EL (cell line): ENCODE measurements at places on chromosomes 1 and 21.
A peak's percentile ranks its signal among the peaks of the same experiment; 100 is the strongest.

DNA sequence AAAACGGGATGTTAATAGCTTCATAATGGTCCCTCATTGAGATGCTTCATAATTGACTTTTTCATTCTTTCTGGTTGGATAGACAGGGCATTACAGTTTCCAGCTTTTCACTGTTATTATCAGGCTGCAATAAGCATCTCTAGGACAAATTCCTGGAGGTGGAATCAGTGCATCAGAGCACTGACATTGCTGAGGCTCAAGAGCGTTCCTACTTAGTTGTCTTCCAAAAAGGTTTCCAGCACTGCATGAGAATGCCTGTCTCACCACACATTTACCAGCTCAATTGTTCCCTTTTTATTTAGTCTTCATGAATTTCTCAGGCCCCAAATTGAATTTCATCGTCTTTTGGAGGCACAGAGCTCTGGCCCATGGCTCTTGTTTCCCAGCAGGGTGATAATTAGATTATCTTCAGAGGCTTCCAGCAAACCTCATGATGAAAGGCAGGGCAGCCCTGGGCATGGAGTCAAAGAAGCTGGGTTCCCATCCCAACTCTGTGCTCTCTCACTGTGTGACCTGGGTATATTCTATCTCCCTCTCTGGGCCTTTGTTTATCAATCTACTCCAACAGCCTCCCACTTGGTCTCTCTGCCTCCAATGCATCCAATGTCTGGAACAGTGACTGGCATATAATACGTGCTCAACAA lies 451.4 kb downstream of the PTPRU start:
- peak; percentile 30 for DNase-seq

DNA sequence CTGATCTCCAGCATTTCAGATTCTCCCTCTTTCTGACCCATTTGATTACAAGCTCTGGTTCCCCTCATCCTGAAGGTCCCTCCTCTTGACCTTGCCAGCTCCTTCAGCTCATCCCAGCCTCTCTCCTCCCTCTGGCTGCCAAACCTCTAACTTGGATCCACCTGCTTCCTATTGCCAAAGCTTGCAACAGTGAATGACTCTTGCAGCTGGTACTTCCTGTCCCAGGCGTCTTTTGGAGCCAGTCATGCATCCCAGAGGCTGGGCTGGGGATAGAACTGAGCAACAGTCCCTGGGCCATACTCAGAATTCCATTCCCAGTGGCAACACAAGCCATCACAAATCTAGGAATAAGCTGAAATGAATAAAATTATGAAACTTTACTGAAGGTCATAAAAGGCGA lies 27.7 kb upstream of the SPOCD1 start:
- DNase-seq, result peak; percentile 89

DNA sequence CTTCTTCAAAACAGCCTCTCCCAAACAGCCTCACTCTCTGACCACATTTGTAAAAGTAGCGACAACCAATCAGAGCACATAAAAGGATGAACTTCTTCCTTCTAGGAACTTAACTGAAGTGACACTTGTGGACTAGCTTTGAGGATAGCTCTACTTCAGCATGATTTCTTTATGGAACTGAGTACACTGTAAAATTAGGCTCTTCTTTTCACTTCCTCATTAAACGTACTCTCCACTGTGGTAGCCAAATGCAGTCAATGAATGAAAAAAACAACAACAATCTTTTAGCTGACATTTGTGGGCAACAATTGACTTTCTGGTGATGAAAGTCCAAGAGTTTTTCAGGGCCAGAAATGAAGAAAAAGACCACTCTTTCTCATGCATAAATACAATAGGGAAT lies 9.6 kb downstream of the LRRC53 start:
- DNase-seq, result no peak

GRCh38 chr1:12063141-12064072 lies at the start of gene TNFRSF8:
Gene TNFRSF8 (plus strand): TSS chr1:12063303. CDS start chr1:12063599, 296 bp downstream.
- DNase-seq, result peak; percentile 43

- no peak for DNase-seq
Measured at GRCh38 chr1:1578371-1578940, 3.8 kb upstream of the SSU72 start.

DNA sequence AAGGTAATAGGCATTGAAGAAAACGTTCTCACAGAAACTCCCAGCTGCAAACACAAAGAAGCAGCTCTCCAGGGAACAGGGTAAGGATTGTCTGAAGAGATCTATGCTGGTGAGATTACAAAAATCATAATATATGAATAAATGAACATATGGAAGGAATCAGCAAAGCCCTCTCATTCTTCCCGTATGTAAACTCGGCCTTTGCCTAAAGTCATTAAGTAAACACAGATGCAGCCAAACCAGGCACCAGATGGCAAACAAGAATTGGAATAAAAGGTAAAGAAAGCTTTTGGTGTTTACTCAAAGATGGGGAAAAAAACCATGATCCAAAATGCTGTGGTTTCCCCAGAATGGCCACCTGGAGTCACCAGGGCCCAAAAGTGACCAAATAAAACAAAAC lies 76.6 kb upstream of the HOOK1 start:
- DNase-seq, result peak; percentile 49

- DNase-seq, result peak; percentile 73
Measured at GRCh38 chr1:24830680-24831272, 85.5 kb downstream of the CLIC4 start.
